ENCODE measurements at places on chromosomes 11 and 22. TPM values are rescaled to one million over a fixed set of nuclear protein-coding genes. Genes with fewer than 3 reads are reported as not detected.
A peak's percentile ranks its signal among the peaks of the same experiment; 100 is the strongest.

- peaks cover 13% of the 10 kb centered on the region for H3K4me1 ChIP-seq
- no peaks in the 10 kb centered on the region for H3K27me3 ChIP-seq
- no peak for DNase-seq
- H3K27ac ChIP-seq, result no peak overlapping the region
- no peaks in the 10 kb centered on the region for H3K36me3 ChIP-seq
These were observed 12.7 kb downstream of the CSTPP1 start for GRCh38 chr11:46949297-46949696.

DNA sequence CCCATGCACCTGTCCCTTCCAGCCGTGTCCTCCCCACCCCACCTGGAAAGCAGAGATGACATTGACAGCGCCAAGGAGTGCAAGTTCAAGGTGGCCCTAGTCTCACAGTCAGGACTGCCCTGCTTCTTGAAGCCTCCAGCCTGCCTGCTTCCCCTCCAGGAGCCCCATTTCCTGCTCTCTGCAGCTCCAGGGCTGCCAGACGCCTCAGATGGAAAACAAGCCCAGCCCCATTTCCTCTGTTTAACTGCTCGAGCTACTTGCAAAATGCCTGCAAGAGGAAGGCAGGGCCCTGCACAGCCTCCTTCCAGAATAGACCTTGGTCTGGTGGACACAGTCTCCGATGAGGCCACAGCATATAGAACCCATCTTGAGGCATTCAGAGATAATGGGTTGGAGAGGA, 5.0 kb upstream of the DGKZ start:
- no peaks in the 10 kb centered on the region for H3K27me3 ChIP-seq
- peak; percentile 32 for DNase-seq
- peak overlapping the region; percentile 20 for H3K27ac ChIP-seq
- no peaks in the 10 kb centered on the region for H3K36me3 ChIP-seq
- peaks cover 57% of the 10 kb centered on the region for H3K4me1 ChIP-seq

DNA sequence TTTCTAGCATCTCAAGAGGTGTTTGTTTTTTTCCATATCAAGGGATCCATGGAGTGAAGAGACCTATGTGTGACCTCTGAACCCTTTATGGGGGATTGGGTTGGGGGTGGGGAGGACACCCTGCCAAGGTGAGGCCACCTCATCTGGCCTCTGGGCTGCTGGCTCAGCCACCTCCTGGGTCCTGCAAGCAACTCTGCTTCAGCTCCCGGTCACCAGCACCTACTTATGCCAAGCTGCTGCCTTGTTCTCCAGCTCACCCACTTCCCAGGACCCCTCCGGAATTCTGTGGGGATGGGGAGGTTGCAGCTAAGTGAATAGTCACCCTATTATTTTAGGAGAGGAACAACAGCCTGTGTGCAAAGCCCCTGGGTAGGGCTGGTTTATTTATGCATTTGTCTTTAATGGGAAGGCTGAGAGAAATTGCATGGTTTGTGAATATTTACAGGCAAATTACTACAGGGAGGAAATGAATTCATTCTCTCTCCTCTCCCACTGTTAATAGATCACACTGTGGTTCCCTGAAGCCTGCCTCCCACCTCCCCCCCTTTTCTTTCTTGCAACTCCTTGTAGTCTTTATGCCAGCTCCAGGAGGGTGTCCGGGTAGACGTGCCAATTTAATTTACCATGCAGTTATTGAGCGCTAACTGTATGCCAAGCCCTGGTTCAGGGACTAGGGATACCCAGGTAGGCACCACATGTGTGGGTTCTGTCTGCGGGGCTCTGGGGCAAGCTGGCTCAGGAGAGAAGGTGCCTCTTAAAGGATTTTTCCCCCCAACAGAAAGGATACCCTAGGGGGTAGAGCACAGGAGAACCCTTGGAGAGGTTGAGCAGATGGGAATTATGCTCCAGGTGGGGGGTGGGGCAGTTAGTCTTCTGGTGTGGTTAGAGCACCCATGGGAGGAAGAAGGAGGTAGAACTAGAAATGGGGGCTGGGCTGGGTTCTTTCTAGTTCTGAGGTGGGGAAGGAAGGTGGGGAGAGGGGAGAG, 50.7 kb downstream of the TSPAN18 start:
- DNase-seq, result no peak
- no peak overlapping the region for H3K4me3 ChIP-seq
- H3K27me3 ChIP-seq, result peaks cover 4% of the 10 kb centered on the region

DNA sequence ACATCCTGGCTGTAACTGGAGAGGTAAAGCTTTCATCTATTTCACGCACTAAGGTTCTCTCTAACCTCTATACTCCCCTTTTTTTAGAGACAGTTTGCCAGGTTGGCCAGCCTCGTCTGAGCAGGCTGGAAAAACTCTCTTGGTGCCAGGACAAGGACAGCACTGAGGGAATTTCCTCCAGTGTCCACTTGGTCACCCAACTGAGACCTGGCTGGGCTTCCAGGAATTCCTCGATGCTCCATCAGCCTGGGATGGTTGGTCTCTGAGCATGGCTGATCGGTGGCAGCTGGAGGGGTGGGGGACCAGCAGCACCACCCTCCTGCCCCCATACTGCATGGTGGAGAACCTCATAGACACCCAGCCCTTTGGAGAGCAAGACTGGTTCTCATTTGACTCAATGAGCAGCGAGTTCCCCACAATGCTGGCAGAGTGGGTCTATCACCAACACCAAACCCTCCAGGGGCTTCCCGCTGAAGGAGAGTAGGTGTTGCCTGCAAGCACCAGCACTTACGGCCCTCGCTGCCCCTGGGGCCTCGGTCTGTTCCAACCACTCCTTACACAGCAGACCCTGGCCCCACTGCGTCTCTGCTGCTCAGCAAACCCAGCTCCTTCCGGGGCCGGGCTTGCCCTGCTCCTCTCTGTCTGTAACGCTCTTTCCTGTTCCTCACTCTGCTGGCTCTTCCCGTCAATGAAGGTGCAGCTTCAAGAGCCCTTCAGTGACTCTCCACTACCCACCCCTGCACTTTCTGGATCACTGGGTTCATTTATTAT, 122.2 kb downstream of the ST3GAL4 start:
- no peak overlapping the region for H3K4me3 ChIP-seq
- peak overlapping the region; percentile 30 for H3K27ac ChIP-seq
- peaks cover 18% of the 10 kb centered on the region for H3K4me1 ChIP-seq
- H3K27me3 ChIP-seq, result peaks cover 1% of the 10 kb centered on the region
- DNase-seq, result peak; percentile 56
- no peaks in the 10 kb centered on the region for H3K36me3 ChIP-seq

GRCh38 chr11:16781936-16782919, 43.8 kb downstream of the C11orf58 start:
- no peak overlapping the region for H3K4me3 ChIP-seq
- H3K36me3 ChIP-seq, result no peaks in the 10 kb centered on the region
- peak overlapping the region; percentile 36 for H3K27ac ChIP-seq

GRCh38 chr11:10926801-10927211, 69.0 kb upstream of the ZBED5 start:
- H3K27ac ChIP-seq, result no peak overlapping the region
- H3K4me1 ChIP-seq, result peaks cover 2% of the 10 kb centered on the region
- peaks cover 23% of the 10 kb centered on the region for H3K27me3 ChIP-seq

GRCh38 chr11:81071606-81072005, 1630.8 kb upstream of the TENM4 start:
- no peak overlapping the region for H3K27ac ChIP-seq
- no peaks in the 10 kb centered on the region for H3K27me3 ChIP-seq
- no peak overlapping the region for H3K4me3 ChIP-seq
- DNase-seq, result no peak
- H3K36me3 ChIP-seq, result no peaks in the 10 kb centered on the region
- H3K4me1 ChIP-seq, result no peaks in the 10 kb centered on the region

DNA sequence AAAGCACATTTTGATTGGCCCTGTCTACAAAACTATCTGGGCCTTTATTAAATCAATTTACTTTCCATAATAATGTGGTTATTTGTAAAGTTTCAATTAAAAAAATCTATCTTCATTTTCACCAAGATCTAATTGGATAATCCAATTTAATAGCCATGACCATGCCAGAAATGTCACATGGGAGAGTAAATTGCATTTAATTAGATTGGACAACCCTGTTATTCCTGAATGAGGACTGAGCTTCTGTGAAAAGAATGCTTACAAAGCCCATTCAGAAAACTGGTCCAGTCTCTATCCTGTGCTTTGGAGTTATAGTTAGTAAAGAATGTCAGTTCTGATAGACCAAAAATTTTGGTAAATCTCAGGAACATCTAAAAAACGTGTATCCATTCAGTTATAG, 541.9 kb upstream of the ANO5 start:
- no peak overlapping the region for H3K4me3 ChIP-seq
- DNase-seq, result no peak
- no peaks in the 10 kb centered on the region for H3K4me1 ChIP-seq
- H3K27ac ChIP-seq, result no peak overlapping the region
- no peaks in the 10 kb centered on the region for H3K36me3 ChIP-seq

DNA sequence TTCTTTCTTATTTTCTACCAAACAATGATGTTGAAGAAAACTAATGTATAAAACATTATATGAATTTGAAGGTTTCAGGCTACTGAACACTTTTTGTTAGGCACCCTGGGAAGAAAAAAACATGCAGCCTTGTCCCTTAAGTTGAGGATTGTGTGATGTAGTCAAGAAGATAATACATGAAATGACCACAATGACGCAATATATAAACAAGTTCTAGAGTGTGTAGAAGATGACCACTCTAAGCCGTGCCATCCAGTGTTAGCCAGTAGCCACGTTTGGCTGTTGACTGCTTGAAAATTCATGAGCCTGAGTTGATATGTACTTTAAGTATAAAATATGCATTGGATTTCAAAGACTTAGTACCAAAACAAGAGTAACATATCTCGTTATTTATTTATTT, 16.2 kb downstream of the SWAP70 start:
- no peaks in the 10 kb centered on the region for H3K36me3 ChIP-seq
- no peaks in the 10 kb centered on the region for H3K27me3 ChIP-seq
- DNase-seq, result no peak
- no peak overlapping the region for H3K4me3 ChIP-seq
- no peak overlapping the region for H3K27ac ChIP-seq
- no peaks in the 10 kb centered on the region for H3K4me1 ChIP-seq

DNA sequence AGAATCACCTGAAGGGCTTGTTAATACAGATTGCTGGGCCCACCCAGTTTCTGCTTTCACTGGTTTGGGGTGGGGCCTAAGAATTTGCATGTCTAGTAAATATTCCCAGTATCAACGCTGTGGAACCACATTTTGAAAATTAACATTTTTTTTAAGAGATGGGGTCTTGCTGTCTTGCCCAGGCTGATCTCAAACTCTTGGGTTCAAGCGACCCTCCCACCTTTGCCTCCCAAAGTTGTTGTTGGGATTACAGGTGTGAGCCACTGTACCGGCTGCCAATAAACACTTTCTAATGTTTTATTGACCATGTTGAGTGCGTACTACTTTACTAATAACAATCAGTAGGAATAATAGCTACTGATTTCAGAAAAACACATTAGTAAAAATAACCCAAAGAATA, 2.5 kb downstream of the EIF4G2 start:
- peaks cover 71% of the 10 kb centered on the region for H3K36me3 ChIP-seq
- H3K4me3 ChIP-seq, result peak overlapping the region; percentile 94
- H3K4me1 ChIP-seq, result peaks cover 57% of the 10 kb centered on the region
- H3K27ac ChIP-seq, result peak overlapping the region; percentile 98

DNA sequence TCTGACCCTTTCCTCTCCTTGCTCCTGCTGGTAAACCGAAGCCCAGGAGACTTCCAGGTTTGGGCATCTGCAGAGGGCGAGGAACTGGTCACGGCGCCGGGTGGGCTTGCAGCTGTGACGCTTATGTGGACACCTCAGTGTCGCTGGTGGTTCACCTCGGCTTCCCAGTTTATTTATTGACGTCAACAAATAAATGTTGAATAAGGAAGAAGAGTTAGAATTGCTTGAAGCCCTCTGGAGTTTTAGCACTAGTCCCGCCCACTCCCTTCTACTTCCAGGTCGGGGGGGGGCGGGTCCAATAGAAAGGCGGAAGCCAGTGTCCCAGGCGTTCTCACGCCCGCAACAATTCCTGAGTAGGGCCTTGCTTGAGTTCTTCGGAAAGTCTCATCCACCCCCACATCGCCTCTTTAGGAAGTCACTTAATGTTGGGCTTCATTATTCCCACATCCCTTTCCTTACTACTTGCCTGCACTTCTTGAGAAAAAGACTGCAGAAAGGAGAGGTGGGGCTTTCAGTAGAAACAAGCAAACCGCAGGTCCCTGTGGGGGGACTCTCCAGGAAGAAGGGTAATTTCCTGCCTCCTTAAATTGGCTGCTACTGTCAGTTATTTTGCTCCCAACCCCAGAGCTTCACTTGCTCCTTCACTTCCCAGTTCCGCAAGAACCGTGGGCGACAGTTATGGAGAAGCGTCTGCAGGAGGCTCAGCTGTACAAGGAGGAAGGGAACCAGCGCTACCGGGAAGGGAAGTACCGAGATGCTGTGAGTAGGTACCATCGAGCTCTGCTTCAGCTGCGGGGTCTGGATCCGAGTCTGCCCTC, at the start of gene TTC9C:
TTC9C (plus strand) TSS at position 316 of the 818 bp plus-strand sequence; CDS start at position 679, 363 bp downstream.
- peak within 1 kb of the TSS; percentile 99 for H3K27ac ChIP-seq
- peak; percentile 89 for DNase-seq
- no peaks in the 10 kb centered on the region for H3K27me3 ChIP-seq
- peak within 1 kb of the TSS; percentile 95 for H3K4me3 ChIP-seq

GRCh38 chr22:34879001-34879400, 187.0 kb upstream of the ISX start:
- DNase-seq, result no peak
- H3K4me1 ChIP-seq, result no peaks in the 10 kb centered on the region
- H3K27ac ChIP-seq, result no peak overlapping the region
- H3K27me3 ChIP-seq, result peaks cover 1% of the 10 kb centered on the region
- H3K4me3 ChIP-seq, result no peak overlapping the region

- no peak overlapping the region for H3K4me3 ChIP-seq
- no peaks in the 10 kb centered on the region for H3K4me1 ChIP-seq
- no peak for DNase-seq
- no peaks in the 10 kb centered on the region for H3K36me3 ChIP-seq
- no peak overlapping the region for H3K27ac ChIP-seq
- no peaks in the 10 kb centered on the region for H3K27me3 ChIP-seq
These were observed 129.7 kb downstream of the ARHGAP42 start for GRCh38 chr11:100816823-100817222.

SYCE3 gene
- not detected for total RNA-seq

GGTLC3 gene
- total RNA-seq, result not detected

CTSF gene
- 1.3 TPM for total RNA-seq
